Foreskin keratinocyte (primary cell): ENCODE measurements at places on chromosomes 5 and 9. TPM values are rescaled to one million over a fixed set of nuclear protein-coding genes. Genes with fewer than 3 reads are reported as not detected.

CARTPT gene
- not detected in 2 replicates for total RNA-seq

GRCh38 chr9:4080921-4081895 is 218.7 kb downstream of the GLIS3 start:
- no peak for DNase-seq

GRCh38 chr9:29001006-29001405 is 1427.7 kb upstream of the C9orf72 start:
- no peak for DNase-seq

KCNN2 gene
- total RNA-seq, result 0.11 and 0.14 TPM in 2 replicates

DRD1 gene
- not detected in 2 replicates for total RNA-seq

- no peak for DNase-seq
Measured at GRCh38 chr9:91700475-91700874, 249.6 kb downstream of the ROR2 start.

DNA sequence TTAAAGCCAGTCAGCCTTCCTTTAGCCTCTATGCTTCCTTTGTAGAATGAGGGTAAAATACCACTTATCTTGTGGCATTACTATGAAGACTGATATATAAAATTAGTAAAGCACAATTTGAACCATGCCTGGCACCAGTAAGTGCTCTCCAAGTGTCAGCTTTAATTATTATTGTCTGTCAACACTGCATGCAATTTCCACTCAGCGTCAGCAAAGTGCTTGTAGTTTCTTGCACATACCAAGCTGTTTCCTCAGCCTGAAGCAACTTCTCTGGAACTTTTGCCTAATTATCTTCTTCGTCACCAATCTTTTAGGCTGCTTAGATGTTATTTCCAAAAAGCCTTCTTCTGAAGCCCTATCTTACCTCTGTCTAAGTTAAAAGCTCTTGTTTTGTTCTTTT is 177.3 kb downstream of the CDC42SE2 start:
- DNase-seq, result no peak

DNA sequence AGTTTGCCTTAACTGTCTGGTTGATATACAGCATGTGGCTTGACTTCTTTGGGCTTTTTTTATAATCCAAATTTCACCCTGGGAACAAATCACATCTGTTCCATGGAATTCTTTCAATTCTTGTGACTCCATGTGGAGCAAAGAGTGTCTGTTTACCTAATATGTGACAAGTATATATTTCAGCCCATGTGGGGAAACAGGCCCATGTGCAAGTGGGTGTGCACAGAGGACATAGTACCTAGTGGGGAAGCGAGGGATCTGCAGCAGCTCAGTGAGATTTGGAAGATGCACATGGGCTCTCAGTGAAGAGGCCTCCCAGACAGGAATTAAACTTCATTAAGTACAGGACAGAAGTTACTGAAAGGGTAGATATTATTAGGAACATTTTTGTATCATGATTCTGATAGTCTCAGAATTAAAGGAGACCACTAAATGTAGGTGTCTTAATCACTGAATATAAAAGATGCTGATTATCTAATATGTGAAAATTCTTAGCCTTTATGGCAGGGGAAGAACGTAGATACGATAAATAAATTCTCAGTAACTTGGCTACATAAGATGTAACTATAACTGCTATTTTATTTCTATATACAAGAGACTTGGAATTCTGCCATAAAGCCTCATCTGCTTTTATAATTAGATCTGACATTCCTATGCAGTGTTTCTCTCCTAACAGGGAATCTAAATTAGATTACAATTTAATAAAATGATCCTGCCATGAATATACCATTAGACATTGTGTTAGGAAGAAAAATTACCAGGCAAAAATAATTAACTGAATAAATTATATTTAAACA is 181.2 kb downstream of the SLC12A2 start:
- DNase-seq, result no peak

- DNase-seq, result no peak
Measured at GRCh38 chr5:54366707-54367106, 56.3 kb upstream of the ARL15 start.

- peak; percentile 42 for DNase-seq
Measured at GRCh38 chr9:118522093-118523028, 818.2 kb downstream of the TLR4 start.

IL13 gene
- total RNA-seq, result not detected in 2 replicates
